ENCODE measurements at places on chromosomes 7 and 10.

DNA sequence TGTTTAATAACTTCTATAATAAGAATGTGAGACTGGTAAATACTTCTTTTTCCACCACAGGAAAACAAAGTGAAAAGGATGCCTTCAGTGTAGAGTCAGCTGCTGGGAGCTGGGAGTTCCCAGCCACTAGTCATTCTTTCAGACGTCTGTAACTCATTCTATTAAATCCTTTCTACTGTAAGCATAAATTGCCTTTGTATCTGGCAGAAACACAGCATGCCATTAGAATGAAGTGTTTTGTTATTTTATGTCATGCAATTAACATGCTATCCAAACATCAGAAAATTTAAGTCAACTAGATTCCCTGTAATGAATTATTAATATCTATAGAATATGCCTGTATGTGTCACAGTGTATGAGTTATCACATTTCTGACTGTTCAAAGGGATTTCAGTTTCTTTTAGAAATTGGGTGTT lies 14.3 kb downstream of the BPGM start:
- DNase-seq: no peak

DNA sequence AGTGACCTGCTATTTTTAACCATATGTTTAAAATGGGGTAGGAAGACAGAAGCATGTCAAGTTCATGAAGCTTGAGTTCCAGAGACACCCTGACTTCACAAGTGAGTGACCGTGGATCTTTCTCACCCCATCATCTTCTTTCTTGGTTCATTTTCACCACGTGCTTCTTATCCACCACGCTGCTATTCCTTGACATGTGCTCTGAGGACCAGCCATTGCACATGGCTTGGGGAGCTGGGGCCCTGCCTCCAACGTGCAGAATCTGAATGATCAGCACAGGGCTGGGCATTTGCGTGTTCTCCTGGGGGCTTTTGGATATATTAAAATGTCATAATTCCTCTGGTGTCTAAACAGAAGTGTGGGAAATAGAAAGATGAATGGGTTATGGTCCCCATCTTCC lies 25.0 kb upstream of the GTPBP4 start:
- no peak for DNase-seq

DNA sequence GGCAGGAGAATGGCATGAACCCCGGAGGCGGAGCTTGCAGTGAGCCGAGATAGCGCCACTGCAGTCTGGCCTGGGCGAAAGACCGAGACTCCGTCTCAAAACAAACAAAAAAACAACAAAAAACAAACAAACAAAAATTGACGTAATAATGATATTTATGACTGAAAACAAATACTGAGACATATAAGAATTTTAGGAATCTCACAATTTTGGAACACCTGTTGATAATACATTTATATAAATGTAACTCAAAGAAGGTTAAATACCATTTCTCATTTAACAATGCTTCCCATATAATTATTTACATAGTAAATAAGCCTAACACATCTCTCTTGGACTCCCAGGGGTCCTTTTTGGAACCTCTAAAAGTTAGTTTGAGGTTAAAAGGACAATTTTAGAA lies 102.2 kb upstream of the CCNY start:
- DNase-seq: no peak

DNA sequence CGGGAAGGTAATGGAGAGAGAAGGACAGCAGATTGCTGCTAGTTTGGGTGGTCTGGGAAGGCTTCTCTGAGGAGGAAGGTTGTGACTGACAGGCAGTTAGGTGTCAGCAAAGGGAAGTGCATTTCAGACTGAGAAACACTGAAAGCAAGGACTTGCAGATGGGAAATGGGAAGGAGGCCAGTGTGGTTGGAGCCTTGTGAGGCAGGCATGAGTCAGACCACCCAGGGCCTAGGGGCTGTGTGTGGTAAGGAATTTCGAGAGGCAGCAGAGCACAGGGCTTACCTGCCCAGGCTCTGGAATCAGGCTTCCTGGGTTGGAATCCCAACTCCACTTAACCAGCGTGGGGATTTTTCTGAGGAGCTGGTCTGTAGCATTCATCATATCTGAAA lies 53.5 kb downstream of the NRF1 start:
- DNase-seq: no peak

- no peak for DNase-seq
These were observed 157.6 kb downstream of the GRK5 start for GRCh38 chr10:119364645-119365600.
